ENCODE measurements at places on chromosomes 4 and X.

GRCh38 chr4:70577220-70577927, 14.7 kb upstream of the AMBN start:
- no peak for DNase-seq

- DNase-seq = no peak
Measured at GRCh38 chr4:143215873-143216272, 31.2 kb downstream of the USP38 start.

DNA sequence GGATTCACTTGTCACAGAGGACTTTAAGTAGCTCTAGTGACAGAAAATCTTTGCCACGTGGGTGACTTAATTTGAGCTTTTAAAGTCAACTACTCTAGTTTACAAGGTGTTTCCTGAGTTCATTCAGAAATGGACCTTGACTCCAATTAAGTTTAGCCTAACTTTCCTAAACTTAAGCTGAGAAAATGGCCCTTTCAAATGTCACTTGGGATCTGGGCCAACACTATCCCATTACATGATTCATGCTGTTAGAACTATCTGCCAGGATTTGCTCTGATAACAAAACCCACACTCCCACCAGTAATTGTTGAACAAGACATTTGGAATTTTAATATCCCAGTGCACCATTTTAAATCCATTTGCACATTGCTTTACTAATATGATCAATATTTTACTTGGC, 40.8 kb downstream of the C4orf46 start:
- DNase-seq = no peak

GRCh38 chrX:115067812-115068211, 50.4 kb upstream of the IL13RA2 start:
- no peak for DNase-seq

- peak; percentile 61 for DNase-seq
Measured at GRCh38 chrX:38379088-38379487, 26.7 kb downstream of the OTC start.

GRCh38 chrX:115499112-115499805, 61.7 kb upstream of the PLS3 start:
- peak; percentile 75 for DNase-seq
